ENCODE measurements at places on chromosomes 2 and 18. TPM values are rescaled to one million over a fixed set of nuclear protein-coding genes. Genes with fewer than 3 reads are reported as not detected.
A peak's percentile ranks its signal among the peaks of the same experiment; 100 is the strongest.

GRCh38 chr2:386406-387103 is 98.7 kb upstream of the ALKAL2 start:
- no peak overlapping the region for H3K4me3 ChIP-seq
- H3K27me3 ChIP-seq, result peaks cover 12% of the 10 kb centered on the region
- no peaks in the 10 kb centered on the region for H3K36me3 ChIP-seq
- no peak for DNase-seq

GRCh38 chr2:236359426-236360045 is 95.3 kb upstream of the ASB18 start:
- H3K27me3 ChIP-seq, result no peaks in the 10 kb centered on the region
- no peak for DNase-seq
- no peak overlapping the region for H3K4me3 ChIP-seq
- no peaks in the 10 kb centered on the region for H3K36me3 ChIP-seq

DNA sequence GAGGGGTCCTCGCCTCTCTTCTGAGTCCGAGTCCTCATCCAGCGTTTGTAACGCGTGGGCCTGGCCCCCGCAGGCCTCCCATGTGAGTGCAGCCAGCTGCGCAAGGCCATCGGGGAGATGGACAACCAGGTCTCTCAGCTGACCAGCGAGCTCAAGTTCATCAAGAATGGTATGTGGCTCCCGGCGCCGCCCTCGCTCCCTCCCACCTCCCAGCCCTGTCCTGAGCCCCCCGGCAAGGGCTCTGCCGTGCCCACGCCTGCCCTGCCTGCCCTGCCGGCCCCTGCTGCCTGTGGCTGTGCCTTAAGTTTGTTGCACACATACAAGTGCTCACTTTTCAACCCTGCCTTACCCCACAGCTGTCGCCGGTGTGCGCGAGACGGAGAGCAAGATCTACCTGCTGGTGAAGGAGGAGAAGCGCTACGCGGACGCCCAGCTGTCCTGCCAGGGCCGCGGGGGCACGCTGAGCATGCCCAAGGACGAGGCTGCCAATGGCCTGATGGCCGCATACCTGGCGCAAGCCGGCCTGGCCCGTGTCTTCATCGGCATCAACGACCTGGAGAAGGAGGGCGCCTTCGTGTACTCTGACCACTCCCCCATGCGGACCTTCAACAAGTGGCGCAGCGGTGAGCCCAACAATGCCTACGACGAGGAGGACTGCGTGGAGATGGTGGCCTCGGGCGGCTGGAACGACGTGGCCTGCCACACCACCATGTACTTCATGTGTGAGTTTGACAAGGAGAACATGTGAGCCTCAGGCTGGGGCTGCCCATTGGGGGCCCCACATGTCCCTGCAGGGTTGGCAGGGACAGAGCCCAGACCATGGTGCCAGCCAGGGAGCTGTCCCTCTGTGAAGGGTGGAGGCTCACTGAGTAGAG is 14.4 kb upstream of the ALLC start:
- no peaks in the 10 kb centered on the region for H3K27me3 ChIP-seq
- no peak for DNase-seq
- H3K4me3 ChIP-seq, result no peak overlapping the region

DNA sequence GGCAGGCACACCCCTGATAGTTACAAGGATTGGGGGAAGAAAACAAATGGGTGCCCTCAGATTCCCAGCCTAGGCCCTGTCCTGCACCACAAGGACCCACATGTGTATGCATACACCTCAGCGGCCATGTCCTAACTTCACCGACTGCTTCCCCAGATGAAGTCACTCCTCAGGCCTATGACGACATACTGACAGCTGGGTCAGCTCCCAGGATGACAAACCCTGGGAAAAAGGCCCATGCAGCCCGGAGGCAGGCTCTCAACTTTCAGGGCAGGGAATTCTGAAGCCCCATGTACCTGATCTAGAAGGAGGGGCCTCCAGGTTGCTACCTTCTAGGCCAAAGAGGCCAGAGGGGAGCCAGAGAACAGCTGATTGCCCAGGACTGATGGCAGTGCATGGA is 11.0 kb upstream of the PLEKHM3 start:
- H3K4me1 ChIP-seq, result peaks cover 7% of the 10 kb centered on the region
- H3K27me3 ChIP-seq, result no peaks in the 10 kb centered on the region
- no peak for DNase-seq
- H3K27ac ChIP-seq, result no peak overlapping the region

DNA sequence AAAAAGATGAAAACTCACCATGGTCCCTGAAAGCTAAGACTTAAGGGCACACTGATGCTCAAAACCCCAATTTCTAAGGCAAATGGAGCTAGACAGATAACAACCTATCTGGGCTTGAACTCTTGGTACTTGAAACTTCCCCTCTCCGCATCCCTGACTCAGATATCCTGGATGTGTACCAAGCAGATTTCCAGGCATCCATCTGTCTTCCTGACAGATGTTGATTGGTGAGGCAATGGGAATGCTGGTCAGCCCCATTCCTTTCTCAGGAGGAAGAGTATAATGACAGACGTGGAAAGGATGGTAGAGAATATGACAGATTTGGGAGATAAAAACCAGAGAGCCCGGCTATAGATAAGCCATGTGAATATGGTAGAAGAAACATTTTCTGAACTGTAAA is 69.2 kb downstream of the ADD2 start:
- no peak overlapping the region for H3K4me3 ChIP-seq
- no peak for DNase-seq
- H3K27ac ChIP-seq, result no peak overlapping the region
- H3K27me3 ChIP-seq, result no peaks in the 10 kb centered on the region
- no peaks in the 10 kb centered on the region for H3K36me3 ChIP-seq

DNA sequence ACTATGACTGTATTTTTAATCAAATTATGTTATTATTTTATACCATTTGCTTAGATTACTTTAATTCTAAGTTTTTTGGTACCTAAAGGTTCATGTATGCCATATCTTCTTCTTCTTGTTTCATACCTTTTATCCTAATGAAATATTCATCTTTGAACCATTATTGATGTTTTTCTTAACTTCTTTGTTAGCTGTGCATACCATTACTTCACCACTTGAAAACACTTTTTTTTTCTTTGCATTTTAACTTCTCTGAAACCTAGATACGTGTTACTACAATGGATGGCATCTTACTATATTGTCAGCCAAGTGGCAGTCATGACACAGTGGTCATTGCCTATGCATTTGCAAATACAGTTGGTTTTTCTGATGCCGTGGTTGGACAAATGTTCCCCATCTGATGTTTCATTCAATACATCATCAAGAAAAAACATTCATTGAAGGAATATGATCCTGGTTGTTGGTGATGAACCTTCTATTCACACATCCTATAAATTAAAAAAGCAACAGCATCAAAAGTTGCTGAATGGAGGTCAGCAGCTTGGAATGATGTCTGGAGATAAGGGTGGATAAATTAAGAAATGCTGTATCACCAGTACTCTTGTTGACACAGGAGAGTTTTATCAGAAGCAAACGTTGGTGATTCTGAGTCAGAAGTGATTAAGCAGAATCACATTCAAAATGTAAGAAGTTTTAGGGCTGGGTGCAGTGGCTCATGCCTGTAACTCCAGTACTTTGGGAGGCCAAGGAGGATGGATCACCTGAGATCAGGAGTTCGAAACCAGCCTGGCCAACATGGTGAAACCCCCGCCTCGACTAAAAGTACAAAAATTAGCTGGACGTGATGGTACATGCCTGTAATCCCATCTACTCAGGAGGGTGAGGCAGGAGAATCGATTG is 7.4 kb downstream of the IL36A start:
- no peaks in the 10 kb centered on the region for H3K36me3 ChIP-seq
- H3K4me3 ChIP-seq, result no peak overlapping the region
- H3K27ac ChIP-seq, result no peak overlapping the region
- DNase-seq, result peak; percentile 18
- no peaks in the 10 kb centered on the region for H3K27me3 ChIP-seq

GRCh38 chr18:61575419-61575818 is 242.2 kb downstream of the CDH20 start:
- peaks cover 7% of the 10 kb centered on the region for H3K4me1 ChIP-seq
- H3K36me3 ChIP-seq, result no peaks in the 10 kb centered on the region

DNA sequence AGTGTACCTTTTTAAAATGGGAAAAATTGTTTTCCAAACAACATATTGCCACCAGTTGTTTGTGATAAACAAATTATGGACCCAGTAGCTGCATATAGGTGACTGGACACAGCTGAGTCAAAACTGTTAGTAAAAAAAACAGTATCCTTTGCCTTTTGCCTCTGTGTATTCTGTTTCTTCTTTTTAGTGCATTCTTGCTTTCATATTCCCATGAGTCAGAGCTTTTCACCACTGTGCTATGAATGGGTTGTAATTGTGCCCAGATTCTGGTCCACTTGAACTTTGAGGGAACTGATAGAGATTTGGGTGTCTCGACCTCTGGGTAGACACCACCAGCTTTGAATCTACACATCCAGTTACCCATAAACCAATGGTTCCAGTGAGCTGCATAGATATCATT is 1441.9 kb upstream of the ZEB2 start:
- H3K27me3 ChIP-seq, result no peaks in the 10 kb centered on the region
- H3K4me1 ChIP-seq, result no peaks in the 10 kb centered on the region
- no peaks in the 10 kb centered on the region for H3K36me3 ChIP-seq
- no peak overlapping the region for H3K4me3 ChIP-seq
- no peak for DNase-seq
- H3K27ac ChIP-seq, result no peak overlapping the region

DNA sequence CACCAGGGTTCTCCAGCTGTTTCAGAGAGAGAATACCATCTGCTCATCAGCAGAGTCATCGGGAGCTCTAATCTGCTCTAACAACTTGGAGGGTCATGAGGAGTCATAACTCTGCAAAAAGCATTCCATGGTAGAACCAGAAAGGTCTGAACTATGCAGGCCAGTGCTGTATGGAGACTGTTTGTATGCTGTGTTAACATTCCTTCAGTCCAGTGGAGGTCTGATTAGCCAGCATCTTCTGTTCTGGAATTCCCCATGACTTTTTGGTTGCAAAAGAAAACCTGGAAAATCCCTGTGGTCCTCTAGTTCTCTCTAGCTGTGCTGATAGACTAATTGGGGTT is 9.4 kb upstream of the ITGB6 start:
- DNase-seq, result peak; percentile 91
- H3K27ac ChIP-seq, result no peak overlapping the region
- H3K36me3 ChIP-seq, result no peaks in the 10 kb centered on the region
- H3K4me3 ChIP-seq, result no peak overlapping the region
- H3K4me1 ChIP-seq, result peaks cover under 1% of the 10 kb centered on the region

GRCh38 chr2:39839261-39839848 is 60.3 kb upstream of the THUMPD2 start:
- no peak overlapping the region for H3K27ac ChIP-seq
- H3K4me3 ChIP-seq, result no peak overlapping the region
- H3K4me1 ChIP-seq, result no peaks in the 10 kb centered on the region
- no peak for DNase-seq

DNA sequence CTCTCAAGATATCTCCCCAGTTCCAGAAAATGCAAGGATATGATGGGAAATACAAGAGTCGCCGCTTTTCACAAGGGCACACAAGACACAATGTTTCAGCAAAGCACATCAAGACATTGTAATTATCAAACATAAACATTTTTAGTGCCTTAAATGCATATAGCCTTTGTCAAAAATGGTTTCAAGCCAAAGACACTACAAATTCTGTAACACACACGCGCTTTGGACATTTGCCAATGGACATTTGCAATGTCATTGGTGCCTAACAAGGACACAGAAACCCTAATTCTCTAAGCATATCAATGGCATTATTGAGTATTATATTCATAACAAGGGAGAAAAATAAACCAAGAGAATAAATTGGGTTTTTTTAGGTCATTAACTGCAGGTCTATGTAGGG is 16.1 kb downstream of the ADD2 start:
- H3K4me3 ChIP-seq, result no peak overlapping the region
- peaks cover 22% of the 10 kb centered on the region for H3K4me1 ChIP-seq
- DNase-seq, result no peak
- H3K36me3 ChIP-seq, result no peaks in the 10 kb centered on the region
- no peak overlapping the region for H3K27ac ChIP-seq

DNA sequence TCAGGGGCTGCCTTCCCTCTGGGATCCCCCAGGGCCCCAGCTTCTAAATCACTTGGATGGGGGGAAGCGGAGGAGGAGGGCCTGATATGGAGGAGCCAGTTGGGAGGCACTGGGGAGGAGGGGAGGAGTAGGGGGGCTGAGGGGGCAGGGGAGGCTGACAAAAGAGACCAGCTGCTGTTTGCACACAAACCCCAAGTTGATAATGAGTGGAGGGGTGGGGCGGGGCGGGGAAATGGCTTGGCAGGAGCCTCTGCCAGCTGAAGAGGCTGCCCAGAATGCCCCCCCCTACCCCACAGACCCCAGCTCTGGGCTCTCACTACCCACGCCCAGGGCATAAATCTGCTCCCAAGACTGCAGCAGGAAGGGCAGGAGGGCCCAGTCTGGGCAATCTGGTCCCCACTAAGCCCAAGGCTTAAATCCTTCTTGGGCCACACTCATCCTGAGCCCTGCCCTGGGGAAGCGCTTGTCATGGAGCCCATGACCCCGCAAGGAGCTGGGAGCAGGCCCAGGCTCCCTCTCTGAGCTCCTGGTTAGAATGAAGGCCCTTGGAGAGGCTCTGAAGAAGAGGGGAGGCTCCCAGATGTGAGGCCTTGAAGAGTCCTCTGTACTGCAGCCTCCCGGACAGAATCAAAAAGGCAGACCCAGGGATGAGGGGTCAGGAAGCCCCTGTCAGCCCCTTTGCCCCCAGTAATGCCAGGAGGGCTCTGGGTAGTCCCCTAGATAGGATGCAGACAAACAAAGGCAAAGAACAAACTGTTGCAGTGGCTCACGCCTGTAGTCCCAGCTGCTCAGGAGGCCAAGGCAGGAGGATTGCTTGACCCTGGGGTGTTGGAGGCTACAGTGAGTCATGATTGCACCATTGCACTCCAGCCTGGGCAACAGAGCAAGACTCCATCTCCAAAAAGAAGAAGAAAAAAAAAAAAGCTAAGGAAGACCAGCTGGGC is 24.8 kb upstream of the PTMA start:
- H3K36me3 ChIP-seq, result no peaks in the 10 kb centered on the region
- no peak overlapping the region for H3K4me3 ChIP-seq
- DNase-seq, result no peak
- peaks cover 11% of the 10 kb centered on the region for H3K4me1 ChIP-seq

- DNase-seq, result no peak
- H3K4me3 ChIP-seq, result no peak overlapping the region
- peaks cover 20% of the 10 kb centered on the region for H3K36me3 ChIP-seq
- H3K4me1 ChIP-seq, result no peaks in the 10 kb centered on the region
- H3K27me3 ChIP-seq, result no peaks in the 10 kb centered on the region
Measured at GRCh38 chr18:58525928-58526424, 102.9 kb downstream of the ALPK2 start.

DNA sequence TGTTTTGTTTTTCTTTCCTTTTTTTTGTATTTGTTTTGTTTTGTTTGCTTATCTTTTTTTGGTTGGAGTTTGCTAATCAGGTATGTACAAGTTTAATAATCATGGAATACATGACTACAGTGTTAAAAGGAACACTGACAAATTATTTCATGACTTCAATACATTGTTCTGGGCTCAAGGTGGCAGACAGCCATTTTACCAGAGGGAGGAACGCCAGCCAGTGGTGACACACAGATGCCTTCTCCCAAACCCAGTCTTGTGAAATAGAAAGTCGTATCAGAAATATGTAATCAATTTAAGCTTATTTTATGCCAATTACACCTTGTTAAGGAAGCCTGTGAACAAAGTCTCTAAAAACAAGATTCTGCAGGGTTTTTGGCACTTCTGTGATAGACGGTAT is 264.0 kb upstream of the EPHA4 start:
- DNase-seq, result no peak
- H3K27ac ChIP-seq, result no peak overlapping the region
- H3K4me3 ChIP-seq, result no peak overlapping the region
- no peaks in the 10 kb centered on the region for H3K27me3 ChIP-seq
- H3K36me3 ChIP-seq, result no peaks in the 10 kb centered on the region
- no peaks in the 10 kb centered on the region for H3K4me1 ChIP-seq

Gene TDRD15
- not detected for total RNA-seq

Gene UGT1A3
- not detected for total RNA-seq

Gene EML6
- total RNA-seq, result 0.92 TPM

Gene KIF5C
- total RNA-seq, result 3.0 TPM

Gene ZNF804A
- not detected for total RNA-seq

Gene ARHGEF4
- 82.2 TPM for total RNA-seq

Gene SKOR2
- total RNA-seq, result not detected

Gene SLC16A14
- total RNA-seq, result 1.7 TPM

All from cardiac muscle cell (in vitro differentiated cells and primary cell).